Gastrocnemius medialis (tissue), 4 donors: ENCODE measurements at places on chromosomes 5 and 9.

DNA sequence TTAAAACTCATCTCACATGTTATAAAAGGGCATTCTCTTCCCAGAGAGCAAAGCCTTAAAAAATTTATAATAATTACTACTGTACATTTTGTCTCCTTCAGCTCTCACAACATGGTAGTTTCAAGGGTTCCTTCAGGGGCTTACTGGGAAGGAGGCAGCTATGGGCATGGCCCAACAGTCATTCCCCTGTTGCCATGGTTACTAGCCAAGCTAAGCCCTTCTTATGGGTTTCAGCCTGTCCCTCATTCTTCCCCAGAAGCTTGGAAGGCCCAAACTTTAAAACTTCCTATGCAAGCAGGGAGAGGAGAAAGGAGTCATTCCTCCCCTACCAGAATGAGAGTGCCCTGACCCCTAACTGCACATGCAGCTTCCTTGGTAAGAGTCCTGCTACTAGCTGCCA, 82.2 kb upstream of the CNTLN start:
- no peak for DNase-seq

DNA sequence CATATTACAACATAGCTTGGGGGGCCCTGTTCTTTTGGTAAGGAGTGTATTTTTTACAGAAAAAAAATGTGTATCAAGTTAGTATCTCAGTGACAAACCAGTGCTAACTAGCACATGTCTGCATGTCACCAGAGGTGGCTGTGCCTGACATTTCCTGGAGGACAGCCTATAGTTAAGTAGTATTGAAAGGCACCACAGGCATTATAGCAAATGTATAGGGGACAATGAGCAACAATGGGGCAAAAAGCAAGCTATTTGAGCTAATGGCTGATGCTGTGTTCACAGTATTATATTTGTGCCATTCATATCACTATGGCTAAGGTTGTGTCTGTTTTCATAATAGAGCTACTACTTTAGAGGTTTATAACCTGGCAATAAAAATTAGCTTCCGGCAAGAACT, 1644.0 kb downstream of the MAT2B start:
- DNase-seq = no peak

DNA sequence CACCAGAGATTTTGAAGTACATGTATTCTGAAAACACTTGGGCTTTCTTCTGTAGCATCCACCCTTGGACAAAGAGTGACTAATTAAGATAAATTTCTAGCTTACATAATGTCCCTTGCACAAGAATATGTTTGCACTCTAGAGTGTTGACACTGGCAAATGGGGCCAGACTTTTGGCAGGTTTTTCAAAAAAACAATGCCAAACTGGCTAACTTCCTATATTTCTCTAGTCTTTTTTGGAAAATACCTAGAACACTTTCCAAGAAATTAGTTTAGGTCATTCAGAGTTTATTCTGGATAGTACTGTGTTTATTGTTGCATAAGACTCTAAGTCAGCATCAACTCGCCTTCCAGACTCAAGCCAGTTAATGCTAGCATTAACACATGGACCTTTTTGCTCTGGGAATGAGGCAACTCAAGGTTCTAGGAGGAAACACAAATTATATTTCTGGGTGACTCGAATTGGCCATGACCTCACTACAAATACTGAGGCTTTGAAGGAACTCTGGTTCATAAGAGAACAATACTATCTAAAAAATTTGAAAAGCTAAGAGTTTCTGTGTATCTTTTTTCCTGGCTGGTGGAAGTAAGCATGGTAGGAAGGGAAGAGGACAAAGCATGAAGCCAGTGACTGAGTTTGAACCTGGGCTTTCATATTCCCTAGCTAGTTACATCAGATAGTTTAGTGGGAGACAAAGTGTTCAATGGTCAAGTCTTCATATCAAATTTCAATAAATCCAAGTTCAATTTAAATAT, 101.6 kb downstream of the NREP start:
- DNase-seq = no peak

GRCh38 chr5:178207183-178207916, 3.0 kb downstream of the HNRNPAB start:
- peak; percentile 64 for DNase-seq

DNA sequence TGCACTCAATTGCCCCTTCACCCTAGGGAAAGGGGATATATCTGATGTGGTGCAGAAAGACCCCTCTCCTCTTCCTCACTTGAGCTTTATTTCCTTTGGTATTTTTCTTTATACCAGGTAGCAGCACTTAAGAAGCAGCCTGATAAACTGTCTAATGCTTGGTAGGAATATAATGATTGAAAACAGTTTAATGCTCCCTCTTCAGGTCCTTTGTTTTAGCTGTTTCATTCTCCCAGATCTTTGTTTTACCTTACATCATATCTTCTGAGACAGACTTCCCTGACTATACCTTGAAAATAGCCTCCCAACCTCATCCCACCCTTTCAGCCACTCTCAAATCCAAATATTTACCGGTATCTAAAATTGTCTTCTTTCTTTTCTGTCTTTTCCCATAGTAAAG, 87.9 kb downstream of the NUDT12 start:
- no peak for DNase-seq

- DNase-seq = no peak
These were observed 33.3 kb downstream of the TLE4 start for GRCh38 chr9:79604921-79605562.

- no peak for DNase-seq
These were observed 453.6 kb downstream of the CSNK1G3 start for GRCh38 chr5:123965626-123966025.
